ENCODE measurements at places on chromosomes 11 and 22. TPM values are rescaled to one million over a fixed set of nuclear protein-coding genes. Genes with fewer than 3 reads are reported as not detected.

GLYATL2 gene
- 1.8 TPM for total RNA-seq

OR51B2 gene
- total RNA-seq = not detected

RAB38 gene
- 2.9 TPM for total RNA-seq

LINC01488 gene
- not detected for total RNA-seq

EXT2 gene
- 324 TPM for total RNA-seq

Data from smooth muscle cell of the umbilical artery (primary cell).